ENCODE measurements at places on chromosomes 7 and 10.

- DNase-seq = no peak
Observed at GRCh38 chr7:13979671-13980435, 9.6 kb downstream of the ETV1 start.

GRCh38 chr7:134458341-134458805 lies 527 bp downstream of the AKR1B1 start:
- peak; percentile 85 for DNase-seq

DNA sequence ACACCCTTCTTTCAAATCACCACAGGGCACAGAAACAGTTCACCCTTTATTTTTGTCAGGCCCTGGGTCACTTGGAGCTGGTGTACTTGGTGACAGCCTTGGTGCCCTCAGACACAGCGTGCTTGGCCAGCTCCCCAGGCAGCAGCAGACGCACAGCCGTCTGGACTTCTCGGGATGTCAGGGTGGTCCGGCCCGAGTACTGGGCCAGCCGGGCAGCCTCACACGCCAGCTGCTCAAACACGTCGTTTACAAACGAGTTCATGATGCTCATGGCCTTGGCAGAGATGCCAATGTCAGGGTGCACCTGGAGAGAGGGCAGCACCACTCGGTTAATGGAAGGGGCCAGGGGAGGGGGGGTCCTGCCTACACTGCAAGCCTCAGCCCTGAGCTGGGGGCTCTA lies 2.5 kb downstream of the H2BK1 start:
- DNase-seq = no peak

- DNase-seq = no peak
Observed at GRCh38 chr10:29430101-29430500, 141.2 kb downstream of the LYZL1 start.

DNA sequence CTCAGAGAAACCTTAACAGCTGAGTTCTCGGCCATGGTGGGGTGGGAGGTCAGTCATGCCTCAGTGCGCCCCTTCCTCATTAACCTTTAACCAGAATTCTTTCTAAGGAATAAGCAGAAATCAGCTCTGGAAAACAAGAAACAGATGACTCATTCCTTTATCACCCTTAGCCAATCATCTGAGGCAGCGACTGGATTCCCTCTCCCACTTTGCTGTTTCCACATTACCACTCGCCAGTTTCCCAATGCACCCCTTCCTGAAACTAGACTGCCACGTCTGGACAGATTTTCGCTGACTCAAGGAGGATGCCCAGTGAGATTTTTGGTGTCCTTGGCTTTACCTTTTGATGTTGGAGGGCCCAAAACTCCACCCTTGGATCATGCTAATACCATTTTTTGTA lies 223.8 kb downstream of the PLXDC2 start:
- DNase-seq = no peak

GRCh38 chr7:87564296-87564963 lies 36.3 kb downstream of the ABCB1 start:
- peak; percentile 62 for DNase-seq

DNA sequence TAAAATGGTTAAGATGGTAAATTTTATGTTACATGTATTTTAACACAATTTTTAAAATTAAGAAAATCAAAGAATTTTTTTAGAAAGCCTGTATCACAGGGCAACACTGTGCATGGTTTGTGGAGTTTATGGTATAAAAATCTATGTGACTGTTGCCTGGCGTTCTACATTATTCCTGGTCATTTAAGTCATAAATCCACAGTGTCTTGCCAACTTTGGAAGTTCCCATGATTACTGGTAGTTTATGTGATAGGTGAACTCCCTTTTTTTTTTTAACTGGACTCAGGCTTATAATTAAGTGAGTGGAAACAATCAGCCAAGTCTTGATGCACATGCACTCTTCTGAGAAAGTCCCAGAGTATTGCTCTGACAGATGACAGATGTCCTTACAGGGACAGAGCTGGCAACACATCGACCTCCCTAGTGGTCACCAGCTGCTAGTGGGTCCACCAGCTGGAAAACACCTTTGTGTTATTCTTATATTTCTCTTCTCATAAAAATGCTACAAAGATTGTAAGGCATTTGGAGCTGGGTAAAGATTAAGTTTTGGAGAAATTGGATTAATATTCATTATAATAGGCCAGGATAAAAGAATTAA lies 8.8 kb upstream of the STN1 start:
- DNase-seq = no peak

DNA sequence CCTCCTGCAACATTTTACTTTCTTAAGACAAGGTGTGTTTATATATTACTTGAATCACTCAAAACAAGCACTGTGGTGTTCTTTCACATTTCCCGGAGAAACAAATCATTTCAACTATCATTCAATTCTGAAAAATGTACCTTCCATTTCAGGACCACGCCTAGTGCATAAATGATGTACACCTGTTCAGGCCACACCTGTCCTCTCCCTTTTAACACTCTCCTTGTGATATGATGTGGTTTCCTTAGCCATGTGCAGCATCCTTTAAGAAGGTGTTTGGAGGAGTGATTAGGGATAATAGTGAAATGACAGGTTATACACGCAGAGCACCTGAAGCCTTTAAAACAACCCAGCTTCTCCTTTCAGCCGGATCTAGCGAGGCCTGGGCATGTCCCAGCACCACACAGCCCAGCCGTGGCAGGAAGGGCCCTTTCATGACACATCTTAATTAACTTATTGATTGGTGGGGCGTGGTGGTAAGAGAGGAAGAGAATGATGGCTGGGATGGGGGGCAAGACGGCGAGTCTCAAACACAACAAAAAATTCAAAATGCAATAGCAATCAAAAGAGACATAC lies 26.9 kb downstream of the ABLIM1 start:
- DNase-seq = no peak

All from activated CD8-positive, alpha-beta memory T cell treated with anti-CD3 and anti-CD28 coated beads for 24 hours (primary cell).